IMR-90 (cell line): ENCODE measurements at places on chromosomes 1 and 21. TPM values are rescaled to one million over a fixed set of nuclear protein-coding genes. Genes with fewer than 3 reads are reported as not detected.
A peak's percentile ranks its signal among the peaks of the same experiment; 100 is the strongest.

NEXN gene
- 5.2 and 10.3 TPM in 2 replicates for total RNA-seq

CDC20 gene
- 78.0 and 103 TPM in 2 replicates for total RNA-seq

- no peak for DNase-seq
Measured at GRCh38 chr1:14681182-14681581, 82.7 kb downstream of the KAZN start.

BEND5 gene
- total RNA-seq = 0.83 and 1.1 TPM in 2 replicates

FLG gene
- not detected in 2 replicates for total RNA-seq

GRCh38 chr1:29833581-29833980, 597.3 kb downstream of the PTPRU start:
- DNase-seq = no peak

GRCh38 chr1:215682232-215682631, 115.1 kb downstream of the KCTD3 start:
- peak; percentile 33 for DNase-seq

DNA sequence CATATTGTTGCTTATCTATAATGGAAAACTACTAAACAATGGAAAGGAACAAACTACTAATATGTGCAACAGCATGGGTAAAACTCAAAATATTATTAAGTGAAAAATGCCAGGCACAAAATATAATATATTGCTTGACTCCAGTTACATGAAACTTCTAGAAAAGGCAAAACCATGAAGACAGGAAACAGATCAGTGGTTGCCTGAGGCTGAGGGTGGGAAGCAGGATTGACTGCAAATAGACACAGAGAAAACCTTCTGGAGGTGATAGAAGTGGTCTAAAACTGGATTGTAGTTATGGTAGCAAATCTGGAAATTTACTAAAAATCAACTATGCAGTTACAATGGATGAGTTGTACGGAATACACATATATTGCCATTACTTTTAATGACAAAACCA, 29.5 kb upstream of the SLC44A3 start:
- DNase-seq = no peak

TRAPPC3 gene
- total RNA-seq = 76.0 and 101 TPM in 2 replicates

C1orf87 gene
- total RNA-seq = not detected in 2 replicates

- DNase-seq = peak; percentile 41
Measured at GRCh38 chr1:23483321-23484252, at the start of gene ASAP3. ASAP3 (minus strand) TSS chr1:23484179; CDS start chr1:23484133, 46 bp downstream.

NENF gene
- 15.0 and 16.0 TPM in 2 replicates for total RNA-seq

CDK18 gene
- total RNA-seq = 0.18 and 0.28 TPM in 2 replicates

- DNase-seq = no peak
Measured at GRCh38 chr21:35448876-35449599, 399.9 kb upstream of the RUNX1 start.

GRCh38 chr1:236862615-236863211, 67.6 kb downstream of the MTR start:
- DNase-seq = no peak

NPPA gene
- total RNA-seq = not detected in 2 replicates

GRCh38 chr1:232334246-232334645, 295.7 kb downstream of the SIPA1L2 start:
- DNase-seq = no peak

DNA sequence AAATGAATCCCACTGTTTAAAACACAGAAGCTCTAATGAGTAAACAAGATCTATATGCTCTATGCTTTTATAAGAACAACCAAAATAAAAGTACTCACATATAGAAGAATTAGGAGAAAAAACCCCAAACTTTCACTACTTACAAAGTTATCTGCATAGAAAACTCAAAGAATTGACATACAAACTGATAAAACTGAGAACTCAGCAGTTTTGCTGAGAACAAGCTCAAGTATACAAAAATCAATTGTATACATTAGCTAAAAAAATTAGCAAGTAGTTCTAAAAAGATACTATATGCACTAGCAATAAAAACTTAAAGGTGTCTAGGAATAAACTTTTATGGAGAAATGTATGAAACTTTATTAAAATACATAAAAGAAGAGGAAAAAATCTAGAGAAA, 186.2 kb upstream of the KAZN start:
- DNase-seq = no peak

DNA sequence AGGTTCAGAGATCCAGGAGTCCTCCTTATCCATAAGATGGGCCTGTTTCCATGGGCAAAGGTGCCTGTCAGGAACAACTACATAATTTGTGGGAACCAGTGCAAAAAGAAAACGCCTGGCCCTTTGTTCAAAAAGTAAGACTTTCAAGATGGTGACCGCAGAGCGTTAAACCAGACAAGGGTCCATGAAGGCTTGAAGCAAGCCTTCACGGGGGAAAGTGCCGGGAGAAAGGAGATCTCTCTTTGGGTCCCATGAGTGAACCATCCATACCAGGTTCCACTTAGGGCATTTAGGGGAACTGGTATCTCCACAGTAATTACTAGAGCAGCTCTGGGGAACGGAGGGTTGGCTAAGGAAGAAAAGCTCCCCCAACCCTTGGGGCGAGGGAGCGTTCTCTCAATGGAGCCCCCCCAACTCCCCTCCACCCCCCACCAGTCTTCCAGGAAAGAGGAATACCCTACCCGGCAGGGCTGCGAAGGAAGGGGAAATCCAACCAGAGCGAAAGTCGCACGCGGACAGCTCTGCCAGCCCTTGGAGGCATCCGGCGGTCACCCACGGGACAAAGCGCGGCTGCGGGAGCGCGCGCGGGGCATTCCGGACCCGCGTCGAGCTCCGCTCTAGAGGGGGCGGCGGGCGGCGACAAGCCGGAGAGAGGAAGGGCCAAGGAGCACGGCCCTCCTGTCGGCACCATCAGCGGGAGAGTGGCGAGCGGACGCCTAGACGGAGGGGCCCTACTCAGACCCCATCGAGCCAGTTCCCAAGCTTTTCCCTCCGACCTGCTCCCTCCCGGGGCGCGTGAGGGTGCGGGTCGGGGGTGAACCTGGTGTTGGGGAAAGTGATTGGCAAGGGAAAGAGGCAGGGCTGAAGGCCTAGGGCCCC, 687 bp upstream of the RASSF5 start:
- DNase-seq = no peak

GRCh38 chr1:173661271-173661670, 8.4 kb downstream of the ANKRD45 start:
- DNase-seq = no peak

PSMA5 gene
- total RNA-seq = 75.5 and 83.9 TPM in 2 replicates

SH2D5 gene
- 6.7 and 7.2 TPM in 2 replicates for total RNA-seq

DNA sequence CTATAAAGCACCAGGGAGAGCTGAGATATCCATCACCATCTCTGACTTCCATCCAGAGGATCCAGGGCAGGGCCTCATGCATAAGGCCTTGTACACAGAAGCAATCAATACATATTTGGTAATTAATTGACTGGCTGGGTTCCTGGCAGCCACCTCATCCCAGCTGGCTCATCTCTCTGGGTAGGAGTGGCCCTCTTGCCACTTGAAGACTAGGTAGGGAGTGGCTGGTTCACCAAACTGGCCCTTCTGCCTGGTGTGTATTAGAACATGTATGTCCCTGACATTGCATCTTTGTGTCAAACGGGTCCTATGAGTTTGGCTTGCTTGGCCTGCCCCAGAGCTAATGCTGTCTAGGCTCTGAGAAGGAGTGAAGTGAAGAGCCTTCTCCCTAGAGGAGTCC, 11.8 kb downstream of the NUAK2 start:
- DNase-seq = no peak

S100B gene
- 0.18 TPM in 1 of 2 replicates, not detected in the other for total RNA-seq

DNA sequence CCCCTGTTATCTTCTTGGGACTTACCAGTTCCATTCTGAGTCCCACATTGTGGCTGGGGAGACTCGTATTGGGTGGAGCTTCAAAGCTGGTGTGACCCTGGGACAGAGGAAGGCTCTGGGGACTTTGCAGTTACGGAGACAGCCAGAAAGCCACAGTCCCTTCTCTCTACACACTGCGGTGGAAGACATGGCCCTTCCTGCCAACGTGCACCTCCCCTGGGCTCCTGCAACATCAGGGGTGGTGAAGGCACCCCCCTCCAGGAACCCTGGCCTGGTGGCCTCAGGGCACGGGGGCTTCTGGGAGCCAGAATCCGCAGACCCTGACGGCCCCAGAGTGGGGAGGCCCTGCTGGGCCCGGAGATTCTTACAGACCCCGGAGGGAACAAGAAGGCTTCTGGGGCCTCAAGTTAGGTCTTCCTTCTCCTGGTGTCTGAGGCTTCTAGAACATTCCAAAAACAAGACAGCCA, 113.0 kb downstream of the SIK1 start:
- DNase-seq = no peak

GRCh38 chr1:47024141-47024801, 802 bp downstream of the CYP4X1 start:
- no peak for DNase-seq

DNA sequence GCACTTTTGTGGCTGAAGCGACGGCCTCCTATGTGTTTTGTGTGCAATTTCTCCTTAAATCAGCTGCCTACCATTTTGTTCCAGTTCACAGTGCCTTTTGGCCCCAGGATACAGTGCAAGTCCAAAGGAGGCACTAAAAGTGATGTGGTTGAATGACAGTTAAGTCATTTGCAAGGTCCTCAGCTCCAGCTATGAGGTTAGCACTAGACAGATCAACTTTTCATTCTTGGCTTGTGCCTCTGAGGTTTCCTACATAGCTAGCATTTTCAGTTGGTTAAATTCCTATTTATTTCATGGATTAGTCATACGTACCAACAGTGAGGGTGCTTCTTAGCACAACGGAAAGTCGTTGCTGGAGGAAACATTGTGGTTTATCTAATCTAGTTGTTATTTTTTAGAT, 59.3 kb upstream of the NTPCR start:
- peak; percentile 81 for DNase-seq

- no peak for DNase-seq
Measured at GRCh38 chr1:84550826-84551225, 23.4 kb downstream of the CTBS start.

GRCh38 chr1:162892906-162893611, 32.1 kb upstream of the CCDC190 start:
- peak; percentile 55 for DNase-seq

S100A5 gene
- total RNA-seq = 0.56 TPM in 1 of 2 replicates, not detected in the other

DNA sequence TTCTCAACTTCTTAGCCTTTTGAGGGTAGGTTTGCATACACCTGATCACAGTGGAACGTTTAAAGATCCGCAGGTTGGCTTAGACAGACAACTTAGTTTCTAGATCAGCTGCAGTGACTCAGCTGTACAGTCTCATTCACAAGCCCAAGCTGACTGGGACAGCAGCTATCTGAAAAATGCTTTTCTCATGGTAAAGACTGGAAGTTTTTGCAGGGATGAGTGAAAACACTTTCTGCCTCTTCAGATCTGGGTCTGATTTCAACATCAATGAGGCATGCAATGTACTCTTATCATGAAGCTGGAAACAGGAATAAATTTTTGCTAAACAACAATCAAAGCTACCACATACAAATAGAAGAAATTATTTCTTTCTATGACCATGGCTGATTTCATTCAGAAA, 61.1 kb upstream of the PTBP2 start:
- DNase-seq = peak; percentile 82

DNA sequence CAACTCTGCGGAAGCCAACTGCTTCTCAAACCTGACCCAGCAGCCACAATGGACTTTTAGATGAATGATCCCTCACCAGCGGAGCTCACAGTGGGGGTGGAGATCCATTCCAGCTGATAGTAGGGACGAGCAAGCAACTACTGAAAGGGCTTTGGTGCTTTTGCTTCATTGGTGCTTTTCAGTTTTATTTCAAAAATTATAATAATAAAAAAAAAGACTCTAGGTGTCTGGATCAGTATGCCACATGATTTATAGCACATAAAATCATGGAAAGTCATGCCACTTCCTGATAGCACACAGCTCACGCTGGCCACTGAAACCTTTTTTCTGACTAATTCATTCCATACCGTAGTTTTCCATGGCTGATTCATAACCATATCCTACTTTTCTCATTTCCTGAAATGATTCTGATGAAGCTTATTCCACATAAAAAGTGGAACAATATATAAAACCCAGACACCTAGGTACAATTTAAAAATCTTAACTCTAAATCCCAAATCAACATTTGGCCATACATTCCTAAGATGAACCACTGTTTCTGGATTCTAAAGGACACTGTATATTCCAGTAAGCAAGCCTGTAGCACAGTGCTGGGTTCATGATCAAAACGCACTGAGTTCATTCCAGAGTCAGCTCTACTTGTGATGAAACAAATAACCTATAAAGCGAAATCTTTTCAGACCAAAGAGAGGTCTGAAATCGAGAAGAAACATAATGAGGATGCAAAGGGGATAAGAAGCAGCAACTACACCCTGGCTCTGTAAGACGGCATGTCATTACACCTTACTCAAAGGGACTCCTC, 41.3 kb upstream of the KCNE1 start:
- peak; percentile 82 for DNase-seq

MROH9 gene
- not detected in 2 replicates for total RNA-seq

MPZ gene
- total RNA-seq = 0.18 and 0.28 TPM in 2 replicates

ZBTB40 gene
- 8.9 and 9.7 TPM in 2 replicates for total RNA-seq

DNA sequence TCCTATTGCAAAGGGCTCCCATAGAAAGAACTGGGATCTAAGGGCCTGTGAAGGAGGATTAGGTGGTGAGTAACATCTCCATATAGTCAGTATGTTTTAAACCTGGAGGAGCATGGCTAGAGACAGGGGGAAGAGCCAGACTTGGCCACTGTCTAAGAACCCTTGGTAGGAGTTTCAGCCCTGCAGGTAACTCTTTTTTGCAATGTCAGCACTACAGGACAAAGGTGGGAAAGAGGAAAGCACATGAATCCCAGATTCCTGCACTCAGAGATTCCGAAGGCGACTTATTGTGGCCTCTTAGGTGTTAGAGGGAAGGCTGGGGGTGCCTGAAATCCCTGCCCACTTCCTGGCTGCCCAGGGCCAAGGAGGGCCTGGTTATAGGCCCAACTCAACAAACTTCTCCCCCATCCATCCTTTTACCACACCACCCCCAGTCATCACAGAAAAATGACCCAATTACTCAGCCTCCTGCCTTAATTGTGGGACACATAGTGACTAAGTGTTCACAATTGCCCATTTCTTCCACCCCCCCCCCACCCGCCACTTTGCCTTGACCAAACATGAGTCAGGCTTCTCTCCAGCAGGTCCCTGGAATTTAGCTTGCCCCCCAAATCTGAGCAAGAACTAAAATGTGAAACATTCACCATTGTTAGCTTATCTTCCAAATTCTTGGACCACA, 1.9 kb upstream of the NTNG1 start:
- DNase-seq = peak; percentile 13

KIAA0040 gene
- under 0.01 and 0.18 TPM in 2 replicates for total RNA-seq
